ENCODE measurements at places on chromosomes 11 and 22.

DNA sequence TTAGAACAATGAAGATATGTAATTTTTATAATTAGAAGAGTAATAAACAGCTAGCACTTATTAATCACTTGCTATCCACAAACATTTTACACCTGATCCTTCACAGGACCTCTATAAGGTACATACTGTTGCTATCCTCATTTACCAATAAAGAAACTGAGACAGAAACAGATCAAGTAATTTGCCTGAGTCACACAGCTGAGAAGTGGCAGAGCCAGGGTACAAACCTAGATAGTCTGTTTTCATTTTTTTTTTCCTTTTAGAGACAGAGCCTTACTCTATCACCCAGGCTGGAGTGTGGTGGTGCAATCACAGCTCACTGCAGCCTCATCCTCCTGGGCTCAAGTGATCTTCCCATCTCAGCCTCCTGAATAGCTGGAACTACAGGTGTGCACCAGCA, 71.8 kb upstream of the PTH start:
- no peak for DNase-seq

- no peak for DNase-seq
Measured at GRCh38 chr11:70680781-70681281, 282.5 kb downstream of the CTTN start.

GRCh38 chr11:125433454-125434121, 62.5 kb downstream of the FEZ1 start:
- DNase-seq = no peak

- no peak for DNase-seq
Measured at GRCh38 chr11:25910086-25910485, 421.8 kb upstream of the ANO3 start.

- DNase-seq = no peak
Measured at GRCh38 chr11:31641477-31642062, 132.0 kb downstream of the ELP4 start.

GRCh38 chr11:8082391-8083087, 1.5 kb downstream of the TUB start:
- no peak for DNase-seq

- DNase-seq = no peak
Measured at GRCh38 chr11:133842730-133843129, 2.6 kb downstream of the SPATA19 start.

DNA sequence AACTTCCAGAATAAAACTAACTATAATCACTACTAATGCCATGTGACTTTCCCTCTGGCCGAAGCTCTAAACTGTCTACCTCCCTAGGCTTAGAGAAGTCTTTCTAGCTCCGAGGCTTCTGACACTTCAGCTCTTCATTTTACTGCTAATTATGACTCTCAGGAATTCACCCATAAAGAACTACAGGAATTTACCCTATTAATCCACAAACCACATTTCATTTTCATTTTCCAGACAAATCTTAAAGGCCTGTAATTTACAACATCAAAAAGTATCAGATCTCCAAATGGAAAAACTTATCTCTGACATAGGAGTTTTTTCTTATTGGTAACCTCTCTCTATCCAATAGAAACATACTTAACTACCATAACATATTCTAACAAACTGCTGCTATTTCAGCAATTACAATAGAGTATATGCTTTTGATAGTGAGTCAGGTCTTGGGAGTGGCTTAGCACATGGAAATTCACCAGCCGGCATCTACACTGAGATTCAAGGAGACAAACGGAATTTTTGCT, 33.4 kb downstream of the MRTFA start:
- DNase-seq = no peak

DNA sequence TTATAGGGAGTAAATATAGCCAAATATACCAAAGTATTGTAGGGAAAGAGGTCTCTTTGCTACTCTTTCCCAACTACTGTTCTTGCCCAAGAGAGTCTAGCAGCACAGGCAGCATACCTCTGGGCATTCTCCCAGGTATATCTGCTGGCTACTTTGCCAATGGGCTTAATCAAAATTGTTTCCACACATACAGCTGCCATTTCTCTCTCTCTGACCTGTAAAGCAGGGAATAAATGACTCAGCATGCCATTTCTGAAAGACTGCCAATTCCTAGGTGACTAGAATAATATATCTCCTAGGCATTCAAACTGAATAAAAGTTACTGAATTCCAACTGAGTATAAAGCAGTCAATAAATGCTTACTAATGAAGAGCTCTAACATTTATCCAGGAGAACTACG, 44.6 kb downstream of the RDX start:
- DNase-seq = no peak

DNA sequence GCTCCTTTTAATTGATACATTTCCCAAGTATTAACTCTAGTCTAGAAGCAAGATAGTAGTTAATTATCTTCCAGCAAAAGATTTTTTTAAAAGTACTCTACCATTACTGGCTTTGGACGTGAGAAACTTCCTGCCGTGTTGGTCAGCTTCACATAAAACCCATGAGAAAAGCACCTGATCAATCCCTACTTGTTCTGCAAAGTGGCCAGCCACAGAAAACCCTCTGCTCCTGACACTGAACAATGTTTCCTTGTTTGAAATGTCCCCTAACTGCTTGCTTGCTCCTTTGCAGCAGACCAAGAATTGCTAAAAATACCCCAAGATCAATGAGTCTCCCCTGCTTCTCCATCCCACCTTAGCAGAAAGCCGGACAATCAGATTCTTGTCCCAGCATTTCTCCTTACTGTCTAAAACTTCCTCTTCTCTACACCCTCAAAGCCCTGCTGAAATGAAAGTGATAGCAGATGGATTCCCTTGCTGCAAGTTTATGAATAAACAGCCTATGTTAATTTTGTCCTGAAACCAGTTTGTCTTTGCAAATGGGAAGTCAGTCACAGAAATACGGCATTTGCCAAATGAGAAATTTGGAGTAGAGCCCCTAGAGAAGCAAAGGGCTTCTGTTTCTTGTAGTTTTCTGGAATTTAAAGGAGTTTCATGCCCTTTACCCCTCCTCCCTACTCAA, 207.1 kb upstream of the ARHGAP20 start:
- DNase-seq = no peak

DNA sequence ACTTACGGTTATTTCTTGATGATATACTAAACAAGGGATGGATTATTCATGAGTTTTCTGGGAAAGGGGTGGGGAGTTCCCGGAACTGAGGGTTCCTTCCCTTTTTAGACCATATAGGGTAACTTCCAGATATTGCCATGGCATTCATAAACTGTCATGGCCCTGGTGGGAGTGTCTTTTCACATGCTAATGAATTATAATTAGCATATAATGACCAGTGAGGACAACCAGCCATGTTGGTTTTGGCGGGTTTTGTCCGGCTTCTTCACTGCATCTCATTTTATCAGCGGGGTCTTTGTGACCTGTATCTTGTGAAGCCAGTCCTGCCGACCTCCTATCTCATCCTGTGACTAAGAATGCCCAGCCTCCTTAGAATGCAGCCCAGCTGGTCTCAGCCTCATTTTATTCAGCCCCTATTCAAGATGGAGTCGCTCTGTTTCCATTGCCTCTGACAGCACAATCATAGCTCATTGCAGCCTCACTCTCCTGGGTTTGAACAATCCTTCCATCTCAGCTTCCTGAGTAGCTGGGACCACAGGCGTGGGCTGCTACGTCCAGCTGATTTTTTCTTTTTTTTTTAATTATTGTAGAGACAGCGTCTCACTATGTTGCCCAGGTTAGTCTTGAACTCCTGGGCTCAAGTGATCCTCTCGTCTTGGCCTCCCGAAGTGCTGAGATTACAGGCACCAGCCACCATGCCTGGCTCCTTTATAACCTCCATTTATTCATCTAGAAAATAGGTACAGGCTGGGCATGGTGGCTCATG, 52.6 kb upstream of the EMID1 start:
- DNase-seq = no peak
